ENCODE measurements at places on chromosomes 4 and X.

DNA sequence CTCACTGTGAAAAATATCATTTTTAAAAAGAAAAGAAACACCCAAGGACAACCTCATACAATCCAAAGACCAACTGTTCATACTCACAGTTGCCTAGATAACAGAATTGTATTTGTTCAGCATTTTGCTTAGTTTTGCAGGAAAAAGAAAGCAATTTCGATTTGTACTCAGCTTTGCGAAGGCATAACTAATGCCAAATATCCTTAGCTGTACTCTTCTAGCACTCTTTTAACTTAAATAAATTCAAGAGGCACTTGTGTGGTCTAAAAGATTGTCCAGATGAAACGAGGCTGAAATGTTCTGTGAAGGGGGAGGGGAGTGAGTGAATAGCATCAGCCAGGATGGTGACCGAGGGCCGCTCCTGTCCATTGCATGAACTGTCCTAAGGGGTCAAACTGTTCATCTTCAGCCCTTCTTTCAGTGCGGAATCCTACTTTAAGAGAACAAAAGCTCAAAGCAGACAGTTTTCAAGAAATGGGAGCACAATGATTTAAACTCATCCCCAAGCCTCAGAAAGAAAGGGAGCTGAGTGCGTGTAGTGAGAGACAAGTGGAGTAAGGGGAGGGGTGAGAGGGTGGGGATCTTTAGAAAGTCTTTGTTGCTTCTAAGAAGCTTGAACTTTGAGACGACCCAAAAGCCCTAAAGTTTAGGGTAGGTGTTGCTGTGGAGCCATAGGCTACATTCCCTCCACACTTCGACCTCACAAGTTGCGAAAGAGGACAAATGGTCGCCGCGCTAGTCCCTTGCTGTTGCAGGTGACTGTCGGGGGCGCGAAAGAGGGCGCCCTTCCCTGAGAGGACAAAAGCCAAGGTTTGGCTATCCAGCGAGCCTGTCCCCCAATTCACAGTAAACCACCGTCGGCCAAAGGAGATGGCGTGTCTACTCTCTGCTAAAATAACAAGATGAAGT is 4.0 kb upstream of the NEUROG2 start:
- DNase-seq = no peak

- peak; percentile 13 for DNase-seq
Observed at GRCh38 chr4:168917138-168917779, 92.8 kb downstream of the CBR4 start.

DNA sequence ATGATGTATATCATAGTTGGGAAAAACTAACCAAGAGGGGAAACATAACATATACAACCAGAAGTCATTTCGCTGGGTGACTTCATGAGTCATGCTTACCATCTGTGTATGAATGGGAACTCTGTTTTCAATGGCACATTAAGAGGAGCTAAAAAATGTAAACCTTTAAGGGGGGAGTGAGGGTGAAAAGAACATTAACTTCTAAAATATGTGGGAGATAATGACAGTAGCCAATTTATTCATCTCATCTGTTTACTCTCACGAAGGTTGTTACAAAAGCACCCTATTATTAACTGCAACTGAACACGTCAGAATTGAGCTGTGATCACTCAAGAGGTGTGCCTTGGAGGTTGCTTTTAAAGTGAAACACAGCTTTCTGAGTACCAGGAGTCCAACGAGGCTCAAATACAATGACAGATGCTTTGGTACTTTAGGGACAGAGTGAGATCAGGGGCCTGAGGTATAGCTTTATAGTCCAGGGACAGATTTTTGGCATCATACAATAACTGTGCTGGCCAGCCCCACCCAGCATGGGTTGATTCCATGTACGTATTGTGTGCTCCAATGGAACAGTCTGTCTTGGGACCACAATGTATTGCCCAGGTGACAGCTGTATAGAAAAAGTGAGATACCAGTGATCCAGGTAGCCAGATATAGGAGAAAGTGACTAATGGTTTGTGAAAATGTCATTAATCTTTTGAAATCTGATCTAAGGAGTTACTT is 107.3 kb downstream of the AMMECR1 start:
- DNase-seq = no peak

DNA sequence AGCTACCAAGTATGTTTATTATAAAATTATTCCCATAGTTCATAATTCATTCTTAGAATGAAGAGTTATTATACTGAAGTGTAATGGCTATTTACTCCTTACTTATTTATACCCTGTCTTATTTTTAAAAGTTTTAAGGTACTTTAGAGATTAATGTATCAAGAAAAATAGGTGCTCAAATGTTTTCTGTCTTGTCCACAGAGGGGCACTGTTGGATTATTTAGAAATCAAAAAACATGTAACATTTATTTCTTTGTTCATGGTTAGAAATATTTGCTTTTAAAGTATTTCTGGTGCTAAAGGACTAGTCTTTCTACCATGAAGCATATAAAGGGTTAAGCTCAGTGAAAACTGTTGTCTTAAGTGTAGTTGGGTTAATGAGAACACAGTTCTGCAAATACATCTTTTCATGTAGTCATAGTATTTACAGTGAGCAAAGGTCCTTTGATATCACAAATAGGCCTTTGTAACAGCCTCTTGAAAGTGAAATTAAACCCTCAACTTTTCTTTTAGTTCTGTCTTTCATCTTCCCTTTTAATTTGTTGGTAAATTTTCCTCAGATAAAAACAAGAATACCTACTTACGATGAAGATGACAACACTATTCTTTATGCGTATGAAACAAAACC is 7.7 kb downstream of the SCML1 start:
- peak; percentile 2 for DNase-seq

GRCh38 chr4:90643156-90643555 is 516.0 kb downstream of the CCSER1 start:
- no peak for DNase-seq

DNA sequence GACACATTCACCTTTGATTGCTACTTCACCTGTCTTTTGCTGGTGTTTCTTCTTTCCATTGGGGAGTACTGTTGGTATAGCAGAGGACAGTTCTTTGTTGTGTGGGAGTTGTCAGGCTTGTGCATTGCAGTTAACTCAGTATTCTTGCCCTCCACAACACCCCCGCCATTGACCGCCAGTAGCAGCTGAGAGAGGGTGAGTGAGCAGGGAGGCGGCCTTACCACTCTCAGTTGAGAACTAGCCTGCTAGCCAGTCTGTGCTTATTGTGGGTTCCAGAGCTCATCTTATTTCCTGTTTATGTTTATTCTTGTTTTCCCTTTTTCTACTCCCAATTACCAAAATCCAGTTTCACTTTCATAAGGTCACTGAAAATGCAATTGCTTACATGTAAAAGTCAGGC is 52.2 kb downstream of the STIM2 start:
- DNase-seq = peak; percentile 28

DNA sequence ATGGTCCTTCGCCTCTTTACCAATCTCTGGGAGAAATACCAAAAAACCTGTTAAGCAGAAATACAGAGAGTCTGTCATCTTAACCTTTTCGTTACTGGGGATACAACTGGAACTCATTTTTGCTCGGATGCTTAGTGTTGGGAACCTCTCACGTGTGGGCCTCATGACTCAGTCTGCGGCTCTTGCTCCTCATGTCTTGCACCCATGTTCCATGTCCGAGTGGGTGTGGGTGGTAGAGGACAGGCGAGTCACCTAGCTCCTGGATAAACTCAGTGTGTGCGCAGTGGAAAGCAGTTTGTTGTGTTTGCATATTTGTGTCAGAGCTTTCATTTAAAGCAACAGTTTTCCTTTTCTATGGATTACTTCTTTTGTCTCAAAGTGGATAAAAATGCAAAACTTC is 70.6 kb downstream of the TNIP2 start:
- no peak for DNase-seq
